ENCODE measurements at places on chromosomes 16 and 17. TPM values are rescaled to one million over a fixed set of nuclear protein-coding genes. Genes with fewer than 3 reads are reported as not detected.

AIPL1 gene
- total RNA-seq = not detected

RHBDL1 gene
- 2.5 TPM for total RNA-seq

DNA sequence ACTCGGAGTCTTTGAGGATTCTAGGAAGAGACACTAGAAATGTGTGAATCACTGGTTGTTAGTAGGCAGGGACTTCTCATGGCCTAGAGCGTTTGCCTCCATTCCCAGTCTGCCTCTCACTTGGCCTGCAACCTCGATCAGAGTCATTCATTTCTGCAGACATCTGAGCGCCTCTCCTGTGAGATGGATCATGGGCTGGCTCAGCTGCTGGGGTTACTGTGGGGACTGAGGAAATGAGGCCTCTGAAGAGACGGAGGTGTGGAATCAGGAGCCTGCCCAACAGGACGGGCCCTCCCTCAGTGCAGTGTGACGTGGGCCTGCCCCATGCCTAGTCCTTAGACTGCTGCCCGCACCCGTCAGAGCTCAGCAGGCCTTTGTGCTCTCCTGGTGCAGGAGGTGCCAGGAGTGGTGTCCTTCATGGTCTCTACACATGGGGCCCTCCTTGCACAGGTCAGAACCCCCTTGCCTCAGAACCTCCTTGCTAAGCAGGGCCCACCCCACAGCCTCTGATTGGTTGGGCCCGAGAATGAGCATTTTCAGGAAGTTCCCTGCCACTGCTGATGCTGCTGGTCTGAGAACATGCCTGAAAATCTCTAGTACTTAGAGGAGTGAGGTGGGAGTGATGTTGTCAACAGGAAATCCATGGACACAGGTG lies 99.4 kb downstream of the NPIPB11 start:
- DNase-seq = no peak

- DNase-seq = no peak
These were observed 56.2 kb upstream of the TEKT3 start for GRCh38 chr17:15397620-15398019.

- no peak for DNase-seq
These were observed 25.9 kb downstream of the NKD1 start for GRCh38 chr16:50573947-50574744.

DNA sequence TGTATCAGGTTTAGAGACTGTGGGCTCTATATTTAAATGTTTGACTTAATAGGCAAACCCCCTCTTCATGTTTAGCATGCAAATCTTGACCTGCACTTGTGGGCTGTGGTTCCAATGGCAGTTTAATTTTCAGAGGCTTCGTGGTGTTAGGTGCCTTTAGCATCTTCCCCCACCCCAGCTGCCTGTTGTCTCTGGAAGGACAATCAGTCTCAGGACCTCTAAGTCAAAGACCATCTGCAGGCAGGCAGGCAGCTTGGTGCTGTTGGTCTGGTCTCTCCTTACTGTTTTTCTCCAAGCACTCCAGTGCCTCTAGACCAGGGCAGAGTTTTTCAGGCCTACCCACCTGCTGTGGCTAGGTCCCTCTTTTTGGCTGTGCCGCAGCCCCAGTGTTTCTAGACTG lies 990.4 kb downstream of the CDH11 start:
- DNase-seq = no peak

- no peak for DNase-seq
These were observed 17.1 kb upstream of the NAGLU start for GRCh38 chr17:42518755-42519545.
